ENCODE measurements at places on chromosomes 2 and 18. TPM values are rescaled to one million over a fixed set of nuclear protein-coding genes. Genes with fewer than 3 reads are reported as not detected.

KLHL14 gene
- total RNA-seq, result not detected

AKAIN1 gene
- not detected for total RNA-seq

ECEL1 gene
- total RNA-seq, result 0.22 TPM

REEP1 gene
- 0.62 TPM for total RNA-seq

ACADL gene
- 0.09 TPM for total RNA-seq

AQP12B gene
- not detected for total RNA-seq

CRYBA2 gene
- total RNA-seq, result not detected

MERTK gene
- 1.4 TPM for total RNA-seq

LAMA1 gene
- total RNA-seq, result 0.06 TPM

DCDC2C gene
- 0.54 TPM for total RNA-seq

HOXD10 gene
- total RNA-seq, result 7.4 TPM

CDH7 gene
- not detected for total RNA-seq

HTR2B gene
- total RNA-seq, result not detected

CFAP210 gene
- total RNA-seq, result 0.37 TPM

INO80D gene
- 0.88 TPM for total RNA-seq

TCF7L1 gene
- total RNA-seq, result 10.3 TPM

SMC6 gene
- total RNA-seq, result 29.8 TPM

ALK gene
- not detected for total RNA-seq

APOB gene
- not detected for total RNA-seq

IMPA2 gene
- total RNA-seq, result 63.1 TPM

GAL3ST2 gene
- total RNA-seq, result 0.36 TPM

UGT1A4 gene
- total RNA-seq, result 0.05 TPM

SETBP1 gene
- total RNA-seq, result 0.58 TPM

TEKT4 gene
- total RNA-seq, result not detected

VWC2L gene
- not detected for total RNA-seq

SERPINB12 gene
- not detected for total RNA-seq

SERPINB13 gene
- not detected for total RNA-seq

SIGLEC15 gene
- not detected for total RNA-seq

SIX3 gene
- 0.32 TPM for total RNA-seq

LYPD6B gene
- total RNA-seq, result not detected

CPLX4 gene
- total RNA-seq, result not detected

TAF4B gene
- total RNA-seq, result 5.6 TPM

ATP8B1 gene
- total RNA-seq, result 9.8 TPM

PAX8 gene
- 1.1 TPM for total RNA-seq

PARD6G gene
- 3.4 TPM for total RNA-seq

DNER gene
- total RNA-seq, result 7.0 TPM

FOXD4L1 gene
- 0.58 TPM for total RNA-seq

SLC14A1 gene
- total RNA-seq, result not detected

Measured in A549 treated with RU486 at 1 μM for 4 hours (cell line).